ENCODE measurements at places on chromosomes 2 and 18.

- no peak for DNase-seq
These were observed 1554.8 kb upstream of the TMEFF2 start for GRCh38 chr2:193749485-193749884.

DNA sequence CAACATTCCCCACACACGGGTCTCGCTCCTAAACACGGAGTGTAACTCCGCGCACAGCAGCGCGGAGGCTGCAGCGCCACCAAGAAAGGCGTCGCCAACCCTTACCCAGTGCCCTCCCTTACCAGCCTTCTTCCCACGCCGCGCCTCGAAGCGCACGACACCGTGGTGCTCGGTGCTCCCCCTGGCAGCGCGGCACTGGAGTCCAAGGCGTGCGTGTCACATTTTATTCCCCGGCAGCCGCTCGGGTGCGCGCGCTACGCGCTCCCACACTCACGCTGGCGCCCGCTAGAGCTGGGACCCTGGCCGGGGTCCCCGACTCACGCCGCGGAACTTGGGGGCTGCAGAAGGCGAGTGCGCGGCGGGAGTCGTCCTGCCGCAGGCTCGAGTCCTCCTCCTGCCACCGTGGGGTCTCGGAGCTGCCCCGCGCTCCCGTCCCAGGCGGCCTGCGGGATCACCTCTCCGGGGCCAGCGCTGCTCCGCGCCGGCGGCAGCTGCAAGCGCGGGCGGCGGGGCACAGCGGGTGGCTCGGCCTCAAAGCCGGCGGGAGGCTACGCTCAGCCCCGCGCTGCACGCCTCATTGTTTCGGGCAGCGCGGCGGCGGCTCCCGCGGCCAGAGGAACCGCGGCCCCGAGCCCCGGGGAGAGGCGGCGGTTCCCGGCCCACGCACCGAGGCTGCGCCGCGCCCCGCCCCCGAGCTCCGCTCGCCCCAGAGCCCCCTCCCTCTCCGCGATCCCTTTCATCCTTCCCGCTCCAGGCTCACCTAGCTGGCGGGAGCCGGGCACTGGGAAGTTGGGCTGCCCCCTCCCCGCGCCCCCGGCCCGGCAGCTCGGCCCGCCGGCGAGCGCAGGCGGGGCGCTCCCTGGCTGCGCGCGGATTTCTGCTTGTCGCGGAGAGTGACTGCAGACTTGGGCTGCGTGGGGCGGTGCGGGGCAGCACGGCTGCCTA is at the start of gene ST6GAL2:
TSS of gene ST6GAL2 (minus strand) at position 197 of the 945 bp plus-strand sequence. CDS start 42,190 bp downstream, outside the sequence.
- no peak for DNase-seq

- DNase-seq: no peak
These were observed 27.1 kb downstream of the SEPTIN10 start for GRCh38 chr2:109586687-109587086.

DNA sequence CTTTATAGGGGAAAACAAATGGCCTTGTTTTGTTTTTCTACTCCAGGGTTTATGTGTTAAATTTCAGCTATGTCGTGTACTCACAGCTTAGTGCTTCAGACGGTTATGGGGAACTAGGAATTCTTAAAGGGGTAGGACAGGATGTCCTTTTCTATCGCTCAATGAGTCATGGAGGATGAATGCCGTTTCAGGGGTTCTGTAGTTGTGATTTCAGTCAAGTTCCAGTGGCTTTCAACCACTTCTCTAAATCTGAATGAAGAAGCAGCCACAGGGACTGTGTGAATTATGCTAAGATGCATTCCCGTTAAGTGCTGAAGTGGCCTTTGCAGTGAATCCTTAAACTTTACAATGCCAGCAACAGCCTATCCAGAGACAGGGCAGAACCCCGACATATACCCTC is 1231.7 kb upstream of the ZEB2 start:
- no peak for DNase-seq

- DNase-seq: no peak
These were observed 481.3 kb downstream of the PIK3C3 start for GRCh38 chr18:42436222-42436765.

- no peak for DNase-seq
These were observed 43.1 kb downstream of the PELI1 start for GRCh38 chr2:64101141-64101591.

DNA sequence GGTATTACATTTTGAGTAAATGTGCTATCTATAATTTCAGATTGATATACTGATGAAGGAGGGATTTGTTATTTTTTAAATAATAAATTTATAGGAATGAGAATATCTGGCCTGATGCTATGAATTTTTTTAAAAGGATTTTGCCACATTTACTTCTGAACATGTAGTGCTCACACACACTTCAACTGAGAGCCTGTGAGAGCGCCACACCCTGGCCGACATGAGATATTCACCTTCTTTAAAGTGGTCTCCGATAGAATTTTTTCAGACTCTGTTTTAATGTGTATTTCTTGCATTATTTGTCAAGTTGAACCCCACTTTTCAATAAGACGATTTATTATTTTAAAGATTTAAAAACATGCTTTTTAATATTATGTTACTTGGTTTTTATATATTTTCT is 813.3 kb downstream of the DCC start:
- no peak for DNase-seq

DNA sequence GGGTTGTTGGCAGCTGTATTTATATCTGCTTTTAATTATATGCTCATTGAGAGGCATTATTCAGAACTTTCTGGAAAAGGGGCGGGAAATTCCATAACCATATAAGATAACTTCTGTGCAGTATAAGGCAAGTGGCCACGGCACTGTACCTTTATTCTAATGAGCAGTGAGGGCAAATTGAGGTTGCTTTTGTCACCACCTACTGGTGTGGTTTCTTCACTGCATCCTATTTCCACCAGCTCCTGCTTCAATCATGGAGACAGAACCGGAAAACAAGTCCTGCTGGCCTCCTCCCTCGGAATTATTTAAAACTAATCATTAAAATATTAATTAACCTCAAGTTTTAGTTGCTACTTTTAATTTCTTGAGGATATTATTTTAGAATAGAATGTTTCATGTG is 759.4 kb downstream of the CBLN2 start:
- no peak for DNase-seq

DNA sequence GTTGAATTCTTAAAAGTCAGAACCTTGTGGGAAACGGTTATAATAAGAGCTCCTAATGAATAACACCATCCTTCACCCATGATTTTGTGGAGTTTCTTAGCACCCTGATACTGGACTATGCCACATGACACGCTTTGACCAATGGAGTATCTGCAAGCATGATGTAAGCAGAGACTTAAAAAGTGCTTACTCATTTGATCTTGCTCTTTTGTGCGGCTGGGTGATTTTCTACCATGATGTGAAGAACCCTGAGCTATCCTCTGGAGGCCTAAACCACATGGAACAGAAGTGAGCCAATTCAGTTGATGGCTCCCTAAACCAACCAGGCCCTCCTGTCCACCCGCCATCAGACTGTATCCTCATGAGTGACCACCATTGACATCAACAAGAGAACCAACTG is 70.9 kb downstream of the TCF4 start:
- DNase-seq: no peak

- no peak for DNase-seq
These were observed 3.7 kb downstream of the ADNP2 start for GRCh38 chr18:80112624-80113248.

GRCh38 chr2:151928380-151928779 is 100.2 kb upstream of the ARL5A start:
- no peak for DNase-seq

DNA sequence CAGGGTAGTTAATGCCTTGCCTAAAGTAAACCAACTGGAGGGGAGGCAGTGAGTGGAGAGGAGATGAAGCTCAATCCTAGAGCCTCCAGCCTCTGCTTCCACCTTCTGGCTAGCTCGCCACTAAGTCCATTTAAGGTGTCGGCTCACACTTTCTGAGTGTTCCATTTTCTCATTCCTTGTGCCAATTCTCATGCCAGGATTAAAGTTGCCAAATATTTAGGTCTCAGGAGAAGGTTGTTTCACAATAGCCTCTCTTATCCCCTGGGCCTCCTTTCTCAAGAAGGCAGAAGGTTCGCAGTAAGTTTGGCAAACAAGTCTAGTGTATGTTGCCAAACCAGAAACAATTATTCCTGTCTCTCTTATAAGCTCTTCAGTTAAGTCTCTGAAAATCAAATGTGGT is 57.2 kb downstream of the TACR1 start:
- DNase-seq: no peak

DNA sequence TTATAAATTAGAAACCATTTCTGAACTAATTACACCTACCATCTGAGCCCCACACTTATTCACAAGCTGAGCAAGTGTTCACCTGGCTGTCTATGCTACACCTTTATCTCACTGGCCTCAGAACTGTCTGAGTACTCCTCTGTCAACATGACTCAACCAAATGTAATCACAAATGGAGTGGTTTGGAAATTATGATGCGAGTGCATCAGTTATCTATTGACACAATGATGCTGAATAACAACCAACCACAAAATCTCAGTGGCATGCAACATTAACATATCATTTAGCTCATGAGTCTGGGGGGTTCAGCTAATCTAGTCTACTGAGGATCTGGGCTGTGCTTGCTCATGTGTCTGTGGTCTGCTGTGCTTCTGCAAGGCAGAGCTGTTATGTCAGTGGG is 184.2 kb upstream of the NXPH2 start:
- peak; percentile 71 for DNase-seq

GRCh38 chr2:18346344-18346743 is 214.1 kb downstream of the RDH14 start:
- DNase-seq: no peak

DNA sequence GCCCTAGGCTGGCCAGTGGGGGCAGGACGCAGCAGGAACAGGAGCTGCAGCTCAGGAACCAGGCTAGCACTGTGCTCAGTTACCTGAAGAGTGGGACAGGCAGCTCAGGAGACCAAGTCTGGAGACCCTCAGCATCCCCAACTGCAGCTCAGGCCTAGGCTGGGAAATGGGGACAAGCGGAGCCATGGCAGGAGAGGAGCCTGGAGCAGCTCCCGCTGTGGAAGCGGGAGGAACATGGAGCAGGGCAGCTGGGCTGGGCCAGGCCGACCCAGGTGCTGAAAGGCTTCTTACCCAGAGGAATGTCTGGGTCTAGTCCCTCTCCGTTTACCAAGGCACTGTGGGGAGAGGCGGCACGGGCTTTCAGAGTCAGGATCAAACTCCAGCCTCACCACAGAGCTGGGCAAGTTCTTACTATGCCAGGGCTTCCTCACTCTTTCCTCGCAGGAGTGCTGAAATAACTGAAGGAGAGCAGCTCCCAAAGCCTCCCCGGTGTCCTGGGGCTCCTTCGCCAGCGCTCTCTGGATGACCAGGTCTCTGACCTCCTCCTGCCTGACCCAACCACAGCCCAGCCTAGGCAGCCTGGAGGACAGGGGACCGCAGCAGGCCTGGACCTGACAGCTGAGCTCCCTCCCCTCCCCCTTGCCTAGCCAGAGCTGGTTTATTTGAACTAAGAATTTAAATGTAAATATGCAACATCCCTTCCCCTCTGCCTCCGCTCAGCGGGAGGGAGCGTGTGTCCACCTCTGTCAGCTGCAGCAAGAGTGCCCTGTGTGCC is 247.8 kb upstream of the SIX2 start:
- no peak for DNase-seq

DNA sequence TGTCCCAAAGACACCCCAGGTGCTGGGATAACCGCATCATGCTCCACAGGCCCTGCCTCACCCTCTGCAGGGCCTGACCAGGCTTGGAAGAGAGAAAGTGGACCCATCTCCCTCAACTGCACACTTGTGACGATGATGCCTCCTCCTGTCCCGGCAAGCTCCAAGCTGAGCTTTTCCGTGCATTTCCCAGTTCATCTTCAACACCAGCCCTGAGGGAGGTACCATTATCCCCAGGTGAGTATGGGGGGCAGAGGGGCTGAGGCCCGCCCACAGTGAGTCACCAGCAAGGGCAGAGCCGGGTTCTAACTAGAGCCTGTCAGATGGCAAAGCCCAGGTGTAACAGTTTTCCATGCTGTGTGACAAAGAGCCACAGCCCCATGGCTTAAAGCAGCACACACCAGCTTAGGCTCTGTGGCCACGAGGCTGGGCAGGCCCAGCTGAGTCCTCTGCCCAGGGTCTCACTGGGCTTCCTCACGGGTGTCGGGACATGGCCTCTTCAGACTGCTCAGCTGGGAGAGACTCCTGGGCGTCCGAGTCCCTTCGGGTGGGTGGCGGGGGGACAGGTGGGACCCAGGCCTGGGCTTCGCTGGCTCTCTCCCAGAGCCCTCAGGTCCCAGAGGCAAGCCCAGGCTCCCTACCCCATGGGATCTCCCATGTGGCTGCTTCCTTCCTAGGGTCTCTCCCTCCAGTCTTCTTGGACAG is 108.4 kb upstream of the OTOS start:
- DNase-seq: no peak

DNA sequence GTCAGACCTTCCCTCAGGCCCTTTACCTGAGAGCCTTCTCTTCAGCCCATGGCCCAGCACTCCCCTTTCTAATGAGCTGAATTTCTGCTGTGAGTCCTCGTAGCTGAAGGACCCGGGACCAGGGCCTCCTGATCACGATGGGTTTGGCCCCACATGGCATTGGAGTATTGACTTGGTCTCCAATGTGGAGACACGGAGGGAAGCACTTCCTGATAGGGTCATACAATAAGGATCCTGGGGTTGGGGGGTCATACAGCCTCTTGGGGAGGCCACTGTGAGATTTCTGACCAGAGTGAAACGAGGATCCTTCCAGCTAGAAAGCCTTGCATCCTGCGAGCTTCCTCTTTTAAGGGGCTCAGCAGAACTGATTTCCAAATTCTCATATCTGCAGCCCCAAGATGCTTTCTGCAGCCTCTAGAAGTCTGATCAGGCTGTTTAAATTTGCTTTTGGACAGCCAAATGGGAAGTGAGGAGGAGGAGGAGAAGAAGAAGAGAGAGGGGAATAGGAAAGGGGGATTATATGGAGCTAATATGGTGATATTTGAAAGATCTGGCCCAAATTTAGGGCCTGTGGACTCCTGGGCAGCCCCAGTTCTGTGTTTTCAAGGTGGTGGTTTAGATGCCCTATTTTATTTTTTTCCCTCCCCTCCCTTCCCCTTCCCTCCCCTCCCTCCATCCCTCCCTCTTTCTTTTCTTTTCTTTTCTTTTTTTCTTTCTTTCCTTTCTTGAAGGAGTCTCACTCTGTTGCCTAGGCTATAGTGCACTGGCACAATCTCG is 38.9 kb downstream of the RHOB start:
- DNase-seq: no peak

All from NCI-H1436 treated with DMSO at 0.1 percent for 48 hours (cell line).